ENCODE measurements at places on chromosomes 11 and 22.

- no peak for DNase-seq
Observed at GRCh38 chr22:31577711-31578110, 81.4 kb downstream of the SFI1 start.

DNA sequence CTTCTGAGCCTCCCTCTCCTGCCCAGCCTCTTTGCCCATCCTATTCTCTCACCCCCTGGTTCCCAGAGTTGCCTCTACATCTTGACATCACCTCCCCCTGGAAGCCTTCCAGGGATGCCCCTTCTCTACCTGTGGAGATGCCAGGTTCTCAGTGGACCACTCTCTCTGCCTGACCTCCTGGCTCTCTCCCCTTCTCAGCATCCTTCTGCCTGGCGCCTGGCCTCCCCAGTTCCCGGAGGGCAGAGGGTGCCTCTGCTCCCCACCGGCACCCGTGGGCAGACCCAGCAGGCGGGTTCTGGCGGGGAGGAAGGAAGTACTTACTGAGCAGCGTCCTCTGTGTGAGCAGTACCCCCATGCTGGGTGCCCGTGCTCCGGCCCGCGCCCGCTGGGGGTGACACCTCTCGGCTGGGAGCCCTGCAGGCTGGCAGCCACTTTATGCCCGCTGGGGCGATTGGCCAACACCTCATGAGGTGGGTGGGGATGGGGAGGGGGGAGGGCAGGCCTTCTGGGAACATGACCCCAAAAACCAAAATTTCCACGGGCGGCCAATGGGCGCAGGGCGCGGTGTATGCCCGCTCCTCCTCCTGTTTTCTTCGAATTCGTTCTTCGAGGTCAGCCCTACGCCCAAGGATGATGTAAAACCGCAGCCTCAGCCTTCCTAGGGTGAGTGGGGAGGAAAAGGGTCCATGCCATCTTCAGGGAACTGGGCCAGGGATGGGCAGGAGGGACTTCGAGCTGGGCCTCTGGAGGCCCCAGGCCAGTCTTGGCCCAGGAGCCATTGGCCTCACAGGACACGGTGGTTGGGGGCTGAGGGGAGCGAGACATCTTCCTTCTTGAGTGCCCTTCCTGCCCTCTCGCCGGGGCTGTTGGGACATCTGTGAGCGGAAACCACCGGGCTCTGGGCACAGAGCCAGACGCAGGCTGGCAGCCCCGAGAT lies at the start of gene OSM:
Gene OSM (minus strand): TSS at position 407 of the 937 bp plus-strand sequence. CDS start 52 bp downstream, at position 355.
- DNase-seq, result peak; percentile 69

DNA sequence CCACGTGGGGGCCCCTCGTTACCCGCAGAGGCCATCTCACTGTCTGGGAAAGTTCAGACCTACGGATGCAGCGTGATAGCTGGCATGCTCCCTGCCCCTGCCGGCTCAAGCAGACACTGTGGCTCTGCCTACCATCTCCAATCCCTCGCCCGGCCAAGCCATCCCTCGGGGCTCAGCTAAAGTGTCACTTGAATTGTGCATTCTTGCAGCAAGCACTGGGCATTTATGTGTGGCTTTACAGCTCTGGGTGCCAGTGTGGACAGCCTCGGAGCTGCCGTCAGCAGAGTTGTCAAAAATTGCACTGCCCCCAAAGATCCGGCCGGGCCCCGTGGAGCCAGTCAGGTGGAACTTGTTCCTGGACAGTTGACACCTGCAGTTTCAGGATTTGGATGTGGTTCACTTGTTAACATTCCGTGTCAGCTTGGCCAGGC lies 75.0 kb upstream of the FGF3 start:
- DNase-seq, result no peak

DNA sequence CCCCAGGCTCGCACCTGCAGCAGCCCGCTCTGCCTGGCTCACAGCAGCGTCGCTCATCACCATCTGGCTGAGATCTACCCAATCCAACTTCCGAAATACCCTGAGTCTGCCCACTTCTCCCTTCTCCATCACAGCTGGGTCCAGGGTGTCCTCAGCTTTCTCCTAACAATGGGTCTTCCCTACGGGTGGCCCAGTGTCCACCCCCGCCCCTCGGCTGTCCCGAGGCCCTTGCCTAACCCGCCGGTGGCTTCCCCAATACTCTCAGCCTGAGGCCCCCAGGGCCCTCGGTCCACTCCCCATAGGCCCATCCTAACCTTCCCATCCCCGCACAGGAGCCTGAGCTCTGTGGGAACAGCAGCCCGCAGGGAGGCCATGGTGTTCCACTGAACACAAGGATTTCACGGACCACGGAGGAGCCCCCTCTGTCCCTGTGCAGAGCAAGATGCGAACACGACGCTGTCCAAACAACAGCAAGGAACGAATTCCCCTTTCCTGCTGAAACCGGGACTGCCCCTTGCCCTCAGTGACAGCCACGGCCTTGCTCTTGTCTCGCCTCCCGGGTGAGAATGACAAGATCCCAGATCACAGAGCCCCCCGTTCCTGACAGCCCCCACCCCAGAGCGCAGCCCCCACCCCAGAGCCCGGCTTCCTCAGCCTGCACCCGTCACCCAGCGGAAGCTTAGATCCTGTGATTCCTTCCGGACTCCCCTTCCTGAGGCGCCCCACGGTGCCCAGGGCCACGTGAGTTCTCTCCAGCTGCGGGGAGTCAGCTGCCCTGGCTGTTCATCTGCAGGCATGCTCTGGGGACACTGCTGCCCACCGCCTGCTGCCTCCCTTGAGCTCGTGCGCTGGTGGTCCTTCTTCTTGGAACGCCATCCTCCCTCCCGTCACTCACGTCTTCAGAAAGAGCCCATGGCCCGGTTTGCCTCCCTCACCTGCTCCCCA lies 48.8 kb upstream of the CARS1 start:
- no peak for DNase-seq

DNA sequence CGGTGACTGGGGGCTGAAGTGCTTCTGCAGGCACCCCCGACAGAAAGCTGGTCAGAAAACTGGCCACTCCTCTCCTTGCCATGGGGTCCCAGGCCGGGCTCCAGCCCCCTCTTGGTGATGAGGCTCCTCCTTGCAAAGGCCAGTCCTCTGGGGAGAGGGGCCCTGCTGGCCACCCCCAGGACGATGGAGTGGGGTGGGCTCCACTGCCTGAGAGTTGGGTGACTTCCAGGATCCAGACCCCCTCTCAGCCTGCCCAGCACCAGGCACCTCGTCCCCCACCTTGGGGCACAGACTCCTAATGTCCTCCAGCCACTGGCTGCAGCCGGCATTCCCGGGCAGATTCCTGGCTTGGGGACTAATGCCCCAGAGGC lies 441 bp upstream of the RPS6KA4 start:
- no peak for DNase-seq

DNA sequence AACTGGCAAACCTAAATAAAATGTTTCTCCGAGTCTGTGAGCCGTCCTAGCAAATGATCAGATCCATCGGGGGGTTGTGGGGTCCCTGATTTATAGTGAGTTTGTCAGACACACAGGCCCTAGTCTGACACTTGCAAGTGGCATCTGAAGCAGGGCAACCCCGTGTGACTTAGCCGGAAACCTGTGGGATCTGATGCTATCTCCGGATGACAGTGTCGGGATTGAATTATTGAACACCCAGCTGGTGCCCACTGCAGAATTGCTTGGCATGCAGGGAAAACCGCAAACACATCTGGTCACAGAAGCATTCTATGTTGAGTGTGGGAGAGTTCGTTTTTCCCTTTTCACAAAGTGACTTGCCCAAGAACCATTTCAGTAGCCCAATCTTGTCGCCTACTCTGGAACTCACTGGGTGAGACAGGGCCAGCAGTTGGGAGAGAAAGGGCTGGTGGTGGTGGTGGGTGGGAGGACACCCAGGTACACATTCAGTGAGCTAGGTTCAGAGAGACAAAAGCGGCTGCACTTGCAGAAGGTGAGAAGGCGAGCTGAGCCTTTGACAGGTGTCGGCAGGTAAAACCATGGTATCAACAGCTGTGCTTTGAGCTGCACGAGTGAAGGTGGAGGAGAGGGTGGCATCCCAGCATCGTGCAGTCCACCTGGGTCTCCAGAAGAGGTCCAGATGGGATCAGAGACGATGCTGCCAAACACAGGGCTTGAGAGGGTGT lies 33.7 kb upstream of the B3GAT1 start:
- DNase-seq, result no peak

All from CD8-positive, alpha-beta memory T cell (primary cell).